ENCODE measurements at places on chromosomes 11 and 22.

DNA sequence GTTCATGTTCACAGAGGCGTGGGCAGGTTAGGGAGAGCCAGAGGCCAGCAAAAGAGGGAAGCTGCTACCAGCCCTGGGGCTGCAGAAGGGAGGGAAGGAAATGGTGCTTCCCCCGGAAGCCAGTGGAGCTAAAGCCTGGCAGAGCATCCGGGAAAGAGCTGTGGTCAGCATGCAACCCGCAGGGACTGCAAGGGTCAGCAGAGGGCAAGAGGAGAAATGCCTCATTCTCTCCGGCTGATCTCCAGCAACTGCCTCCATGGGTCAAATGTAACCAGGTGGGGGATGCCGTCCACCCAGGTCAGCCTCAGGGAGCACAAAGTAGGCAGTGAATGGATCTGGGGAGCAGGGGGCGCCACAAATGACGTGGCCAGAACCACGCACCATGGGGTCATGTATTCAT lies 36.9 kb upstream of the PRR5 start:
- no peak for DNase-seq

- no peak for DNase-seq
Measured at GRCh38 chr22:37300551-37301017, 18.3 kb downstream of the CYTH4 start.

DNA sequence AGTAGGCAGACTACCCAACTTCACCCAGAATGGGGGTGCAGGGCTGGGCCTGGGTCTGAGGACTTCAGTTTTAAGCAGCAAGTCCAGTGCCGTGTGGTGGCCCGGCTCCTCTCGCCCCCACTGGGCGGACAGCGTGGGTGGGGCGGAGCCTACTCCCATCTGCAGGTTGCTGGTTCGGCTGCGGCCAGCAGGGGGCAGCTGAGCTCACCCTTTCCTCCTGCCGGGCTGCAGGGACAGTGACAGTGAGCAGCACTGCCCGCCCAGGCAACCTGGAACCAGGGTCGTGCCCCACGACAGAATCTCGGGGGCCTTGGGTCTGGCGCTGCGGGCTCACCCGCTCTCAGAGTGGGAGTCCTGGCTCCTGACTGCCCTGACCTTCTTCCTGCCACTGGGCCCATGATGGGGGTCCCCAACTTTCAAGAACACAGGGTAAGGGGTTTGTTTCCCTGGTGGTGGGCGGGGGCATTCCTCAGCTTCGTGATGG lies 6.2 kb upstream of the NEAT1 start:
- peak; percentile 88 for DNase-seq

DNA sequence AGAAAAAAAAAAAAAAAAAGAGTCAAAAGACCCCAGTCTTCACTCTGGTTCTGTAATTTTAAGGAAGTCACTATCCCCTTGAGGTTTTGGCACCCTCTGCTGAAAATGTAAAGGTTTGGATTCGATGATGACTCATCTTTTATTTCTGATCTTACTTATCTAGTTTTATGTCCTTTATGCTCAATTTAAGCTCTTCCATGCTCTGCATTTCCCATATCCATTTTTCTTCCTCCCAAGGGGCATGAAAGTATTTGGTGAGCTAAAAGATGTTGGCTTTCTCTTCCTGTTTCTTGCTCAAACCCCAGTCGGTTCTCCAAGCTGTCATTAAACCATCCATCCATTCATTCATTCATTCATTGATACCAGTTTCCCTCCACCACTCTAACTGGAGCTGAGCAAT lies 61.0 kb upstream of the CDON start:
- DNase-seq: no peak

DNA sequence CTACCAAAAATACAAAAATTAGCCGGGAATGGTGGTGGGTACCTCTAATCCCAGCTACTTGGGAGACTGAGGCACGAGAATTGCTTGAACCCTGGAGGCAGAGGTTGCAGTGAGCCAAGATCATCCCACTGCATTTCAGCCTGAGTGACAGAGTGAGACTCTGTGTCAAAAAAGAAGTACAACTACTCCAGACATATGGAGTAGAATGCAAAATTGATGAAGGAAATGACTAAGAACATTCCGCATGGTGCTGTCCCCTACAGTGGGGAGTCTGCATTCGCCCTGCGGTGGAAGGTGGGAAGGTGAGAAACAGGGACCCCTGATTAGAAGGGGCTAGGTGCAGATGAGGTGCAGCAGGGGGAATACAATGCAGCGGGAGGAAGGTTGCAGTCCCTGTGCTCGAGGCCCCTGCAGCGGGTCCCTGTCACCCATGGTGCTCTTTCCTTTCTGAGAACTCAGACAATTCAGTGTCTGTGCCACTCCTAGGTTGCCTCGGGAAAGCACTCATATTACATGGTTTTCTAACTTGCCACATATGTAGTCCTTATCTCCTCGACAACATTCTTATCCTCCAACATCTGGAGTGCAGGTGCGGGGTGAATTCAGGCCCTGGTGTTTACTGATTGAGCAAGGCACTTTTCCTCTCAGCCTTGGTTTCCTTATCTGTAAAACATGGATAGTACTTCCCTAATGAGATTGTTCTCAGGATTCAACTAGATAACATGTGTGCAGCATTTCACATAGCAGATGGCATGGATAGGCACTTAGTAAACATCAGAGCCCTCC lies 5.2 kb downstream of the POLD4 start:
- no peak for DNase-seq

- no peak for DNase-seq
Measured at GRCh38 chr11:1597994-1598380, at the start of gene KRTAP5-2. KRTAP5-2 (minus strand) TSS chr11:1598294; CDS start chr11:1598250, 44 bp downstream.

DNA sequence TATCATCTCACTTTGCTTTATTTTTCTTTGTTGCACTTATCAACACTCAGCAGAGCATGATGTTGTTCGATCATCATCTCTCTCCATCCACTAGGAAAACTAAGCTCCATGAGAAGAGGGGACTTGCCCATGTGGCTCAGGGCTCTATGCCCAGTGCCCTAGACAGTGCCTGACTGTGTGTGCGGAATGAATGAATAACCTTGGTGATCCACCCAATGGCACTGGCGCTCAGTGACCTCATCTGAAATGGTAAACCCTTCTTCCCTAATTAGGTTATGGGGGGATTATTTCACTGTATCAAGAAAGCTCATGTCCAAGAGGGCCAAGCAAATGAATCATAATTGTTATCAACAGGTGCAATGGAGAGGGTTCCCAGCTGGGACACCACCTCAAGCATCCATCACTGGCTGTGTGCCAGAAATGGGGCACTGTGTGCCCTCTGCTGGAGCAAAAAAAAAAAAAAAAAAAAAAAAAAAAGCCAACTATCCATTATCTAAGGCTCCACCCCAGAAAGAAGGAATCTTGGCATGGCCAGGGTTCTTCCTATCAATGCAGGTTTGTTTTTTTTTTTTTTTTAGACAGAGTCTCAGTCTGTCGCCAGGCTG lies 172.6 kb downstream of the LARGE1 start:
- no peak for DNase-seq

Data from activated T-cell treated with anti-CD3 and anti-CD28 coated beads for 4 hours (primary cell).